ENCODE measurements at places on chromosomes 2 and 18. TPM values are rescaled to one million over a fixed set of nuclear protein-coding genes. Genes with fewer than 3 reads are reported as not detected.

MC4R gene
- total RNA-seq, result not detected

LAMA1 gene
- 0.32 TPM for total RNA-seq

PDCD1 gene
- not detected for total RNA-seq

CROCC2 gene
- not detected for total RNA-seq

PLCL1 gene
- 2.0 TPM for total RNA-seq

FAM124B gene
- 64.1 TPM for total RNA-seq

DSC3 gene
- 0.16 TPM for total RNA-seq

UGT1A4 gene
- total RNA-seq, result not detected

PPP4R3B gene
- total RNA-seq, result 50.1 TPM

DNAJC27 gene
- 1.6 TPM for total RNA-seq

ZSCAN30 gene
- total RNA-seq, result 7.9 TPM

TMEM18 gene
- 6.5 TPM for total RNA-seq
